ENCODE measurements at places on chromosomes 11 and 22.

DNA sequence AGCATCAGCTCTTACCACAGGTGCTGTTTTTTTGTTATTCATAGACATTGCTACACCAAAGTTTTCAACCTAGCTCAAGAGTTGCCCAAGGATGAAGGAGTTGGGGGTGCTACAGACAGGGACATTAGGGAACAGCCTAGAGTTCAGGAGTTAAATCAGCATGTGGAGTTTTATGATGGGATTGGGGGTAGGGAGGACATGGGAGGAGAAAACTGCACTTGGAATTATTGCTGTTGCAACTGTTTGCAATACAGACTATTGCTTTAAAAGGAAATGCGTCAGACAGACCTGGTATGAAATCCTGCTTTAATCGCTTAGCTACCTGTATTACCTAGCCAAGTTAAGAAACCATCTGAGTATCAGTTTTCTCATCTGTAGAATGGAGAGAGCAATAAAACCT, 6.3 kb downstream of the TMA7B start:
- no peak for DNase-seq

GRCh38 chr22:40485813-40486667, 115.6 kb downstream of the SGSM3 start:
- no peak for DNase-seq

- no peak for DNase-seq
These were observed 2.4 kb downstream of the ASPHD2 start for GRCh38 chr22:26431261-26431995.

DNA sequence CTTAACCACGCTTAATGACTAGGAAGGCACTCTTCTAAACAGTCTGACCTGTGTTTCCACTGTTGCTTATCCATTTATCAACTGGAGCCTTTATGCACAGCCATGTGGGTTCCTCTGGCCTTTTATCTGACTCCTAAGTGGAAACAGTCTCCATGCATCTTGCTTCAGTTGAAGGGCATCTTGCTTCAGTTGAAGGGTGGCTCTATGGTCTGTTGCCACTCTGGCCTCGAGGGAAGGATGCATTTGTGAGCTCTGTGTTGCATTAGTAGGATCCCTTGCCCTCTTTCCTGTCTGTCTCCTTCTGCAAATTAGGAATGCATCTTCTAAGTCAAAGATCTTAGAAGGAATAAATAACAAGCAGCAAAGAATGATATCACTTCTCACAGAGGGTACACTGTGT, 25.8 kb upstream of the C11orf96 start:
- DNase-seq = no peak

GRCh38 chr22:27019827-27020226, 362.4 kb downstream of the MIAT start:
- DNase-seq = no peak
